ENCODE measurements at places on chromosomes 2 and 18. TPM values are rescaled to one million over a fixed set of nuclear protein-coding genes. Genes with fewer than 3 reads are reported as not detected.

- DNase-seq, result no peak
Observed at GRCh38 chr2:217394510-217395351, 534.9 kb upstream of the TNP1 start.

DNA sequence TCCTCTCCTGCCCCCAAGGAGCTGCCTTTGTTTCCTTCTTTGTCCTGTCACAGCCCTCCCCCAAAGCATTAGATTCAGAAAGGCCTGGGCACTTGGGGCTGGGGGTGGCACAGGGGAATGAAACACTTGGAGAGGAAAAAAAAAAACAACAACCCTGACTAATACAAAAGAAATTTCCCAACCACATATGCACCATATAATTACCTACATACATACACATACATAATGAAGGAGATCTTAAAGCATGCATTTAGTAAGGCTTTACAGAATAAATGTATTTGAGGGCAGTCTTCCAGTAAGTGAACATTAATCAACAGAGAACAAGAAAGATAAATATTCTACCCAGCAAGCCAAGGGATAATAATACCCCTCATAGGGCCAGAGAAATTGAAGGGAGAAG lies 70.0 kb upstream of the PPP1CB start:
- DNase-seq, result no peak

DNA sequence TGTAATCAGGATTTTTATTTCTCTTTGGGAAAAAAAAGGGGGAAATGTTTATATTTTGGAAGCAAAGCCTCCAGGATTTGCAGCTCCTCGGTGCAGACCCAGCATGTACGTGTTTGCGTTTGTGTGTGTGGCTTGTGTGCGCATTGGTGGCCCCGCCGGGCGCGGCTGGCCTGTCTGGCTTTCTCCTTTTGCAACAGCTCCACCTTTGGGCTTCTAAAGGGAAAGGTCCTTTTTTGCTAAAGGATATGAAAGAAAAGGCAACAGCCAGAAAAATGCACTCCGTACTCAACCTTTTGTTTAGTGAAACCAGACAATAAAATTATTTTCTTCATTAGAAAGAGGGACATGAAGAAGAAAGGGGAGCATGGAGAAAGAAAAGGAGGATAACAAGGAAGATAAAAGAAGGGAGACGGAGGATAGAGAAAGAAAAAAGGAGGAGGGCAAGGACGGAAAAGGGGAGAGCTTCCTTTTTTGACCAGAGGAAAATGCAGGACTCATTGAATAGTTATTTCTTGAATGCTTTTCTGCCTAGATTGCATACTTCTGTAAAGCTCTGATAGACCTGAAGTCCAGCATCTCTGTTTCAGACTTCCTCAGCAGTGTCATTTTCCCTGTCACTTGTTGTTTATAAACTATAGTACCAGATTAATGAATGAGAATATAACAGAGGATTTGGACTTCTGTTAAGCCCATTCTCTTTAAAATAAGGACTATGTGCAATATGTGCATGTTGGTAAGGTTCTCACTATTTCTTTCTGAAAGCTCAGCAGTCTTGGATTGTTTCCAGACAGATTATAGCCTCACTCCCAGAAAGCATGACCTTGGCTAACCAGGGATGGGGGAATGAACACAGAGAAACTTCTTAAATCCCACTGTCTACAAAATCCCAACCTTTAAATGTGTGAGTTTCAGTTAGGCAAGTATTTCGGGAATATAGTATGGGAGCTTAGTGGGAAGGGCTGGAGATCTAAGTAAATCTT lies 563.1 kb upstream of the PIK3C3 start:
- peak; percentile 19 for DNase-seq

DNA sequence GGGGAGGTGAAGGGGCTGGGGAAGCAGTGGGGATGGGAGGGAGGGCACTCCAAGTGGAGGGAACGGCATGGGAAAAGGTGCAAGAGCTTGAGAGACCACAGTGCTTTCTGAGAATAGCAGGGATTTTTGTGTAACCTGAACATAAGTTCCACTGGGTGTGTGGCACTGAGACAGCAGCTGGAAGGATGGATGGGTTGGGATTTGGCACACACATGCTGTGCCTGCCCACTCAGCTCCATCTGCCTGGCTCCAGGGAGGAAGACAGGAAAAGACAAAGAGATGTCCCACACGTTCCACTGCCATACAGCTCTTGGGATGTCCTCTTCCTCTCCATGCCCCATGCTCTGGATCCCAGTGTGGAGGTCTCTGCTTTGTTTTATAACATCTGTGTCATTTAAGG lies 114.1 kb upstream of the TEX51 start:
- DNase-seq, result no peak

DNA sequence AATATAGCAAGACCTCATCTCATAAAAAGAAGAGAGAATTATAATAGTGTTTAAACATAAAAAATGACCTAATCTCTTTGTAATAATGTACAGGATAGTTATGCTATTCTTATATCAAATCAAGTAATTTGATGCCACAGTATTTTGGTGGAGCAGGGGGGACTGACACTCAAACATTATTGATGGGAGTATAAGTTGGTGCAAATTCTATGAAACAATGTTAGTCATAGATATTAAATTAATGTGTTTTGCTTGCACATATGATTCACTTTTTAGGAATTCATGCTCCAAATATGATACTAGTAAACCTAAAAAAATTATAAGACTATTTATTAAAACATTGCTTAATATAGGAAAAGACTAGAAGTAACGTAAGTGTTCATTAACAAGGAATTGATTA lies 256.1 kb upstream of the SYT4 start:
- no peak for DNase-seq

Gene EML6
- 26.8 TPM for polyA plus RNA-seq

Gene LIMS4
- polyA plus RNA-seq, result 3.8 TPM
